ENCODE measurements at places on chromosomes 12 and 14. TPM values are rescaled to one million over a fixed set of nuclear protein-coding genes. Genes with fewer than 3 reads are reported as not detected.

The TEAD4 gene
- 1.3 TPM for polyA plus RNA-seq

The TEP1 gene
- polyA plus RNA-seq, result 1.3 TPM

The MAP1LC3B2 gene
- 2.1 TPM for polyA plus RNA-seq

The RGS6 gene
- 10.0 TPM for polyA plus RNA-seq

The ARHGEF40 gene
- 4.0 TPM for polyA plus RNA-seq

The KRT5 gene
- polyA plus RNA-seq, result not detected

The GPD1 gene
- polyA plus RNA-seq, result 3.1 TPM

The FAIM2 gene
- 1,023 TPM for polyA plus RNA-seq

The TMCC3 gene
- 6.9 TPM for polyA plus RNA-seq

The SCNN1A gene
- polyA plus RNA-seq, result not detected

The PRKCH gene
- polyA plus RNA-seq, result 1.3 TPM

The CFAP73 gene
- not detected for polyA plus RNA-seq
